AG20443 (cell line): ENCODE measurements at places on chromosomes 4 and X.

GRCh38 chr4:26410385-26411293 is 79.6 kb downstream of the CCKAR start:
- peak; percentile 35 for DNase-seq

DNA sequence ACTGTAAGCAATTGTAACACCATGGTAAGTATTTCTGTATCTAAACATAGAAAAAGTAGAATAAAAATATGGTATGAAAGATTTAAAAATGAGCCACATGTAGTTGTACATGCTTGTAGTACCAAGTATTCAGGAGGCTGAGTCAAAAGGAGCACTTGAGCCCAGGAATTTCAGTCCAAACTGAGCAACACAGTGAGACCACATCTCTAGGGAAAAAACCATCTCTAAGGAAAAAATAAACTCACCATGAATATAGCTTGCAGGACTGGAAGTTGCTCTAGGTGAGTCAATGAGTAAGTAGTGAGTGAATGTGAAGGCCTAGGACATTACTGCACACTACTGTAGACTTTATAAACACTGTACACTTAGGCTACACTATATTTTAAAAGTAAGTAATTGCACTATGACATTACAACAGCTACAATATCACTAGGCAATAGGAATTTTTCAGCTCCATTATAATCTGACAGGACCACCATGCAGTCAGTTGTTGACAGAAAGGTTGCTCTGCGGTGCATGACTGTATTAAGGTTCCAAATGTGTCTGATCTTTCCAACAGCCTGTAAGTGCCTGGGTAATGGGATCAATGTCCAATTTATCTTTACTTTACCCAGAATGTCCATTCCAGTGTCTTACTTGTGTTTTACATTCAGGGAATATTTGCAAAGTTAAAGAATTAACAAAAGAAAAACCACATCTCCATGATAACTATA is 28.9 kb upstream of the LRBA start:
- DNase-seq: no peak

- DNase-seq: peak; percentile 53
Measured at GRCh38 chrX:132612821-132613564, 124.2 kb upstream of the MBNL3 start.

DNA sequence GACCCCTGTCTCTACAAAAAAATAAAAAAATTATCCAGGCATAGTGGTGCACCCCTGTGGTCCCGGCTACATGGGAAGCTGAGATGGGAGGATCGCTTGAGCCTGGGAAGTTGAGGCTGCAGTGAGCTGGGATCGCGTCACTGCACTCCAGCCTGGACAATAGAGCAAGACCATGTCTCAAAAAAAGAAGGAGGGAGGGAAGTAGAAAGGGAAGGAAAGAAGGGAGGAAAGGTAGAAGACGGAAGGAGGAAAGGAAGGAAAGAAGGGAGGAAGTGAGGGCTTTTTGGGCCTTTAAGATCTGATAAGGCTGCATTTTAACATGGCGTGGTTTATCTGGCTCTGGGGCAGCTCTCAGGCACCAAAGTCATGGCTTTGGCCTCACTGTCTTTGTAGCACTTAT is 10.4 kb downstream of the PDK3 start:
- no peak for DNase-seq

GRCh38 chr4:179285696-179286095 is 1843.5 kb upstream of the AGA start:
- no peak for DNase-seq

GRCh38 chrX:37921758-37922157 is 74.4 kb upstream of the DYNLT3 start:
- peak; percentile 12 for DNase-seq

GRCh38 chr4:56649445-56650261 is 31.4 kb downstream of the HOPX start:
- DNase-seq: no peak

GRCh38 chr4:127506283-127506682 is 126.5 kb upstream of the INTU start:
- DNase-seq: no peak

GRCh38 chr4:138804711-138805110 is 210.9 kb upstream of the NOCT start:
- peak; percentile 18 for DNase-seq

DNA sequence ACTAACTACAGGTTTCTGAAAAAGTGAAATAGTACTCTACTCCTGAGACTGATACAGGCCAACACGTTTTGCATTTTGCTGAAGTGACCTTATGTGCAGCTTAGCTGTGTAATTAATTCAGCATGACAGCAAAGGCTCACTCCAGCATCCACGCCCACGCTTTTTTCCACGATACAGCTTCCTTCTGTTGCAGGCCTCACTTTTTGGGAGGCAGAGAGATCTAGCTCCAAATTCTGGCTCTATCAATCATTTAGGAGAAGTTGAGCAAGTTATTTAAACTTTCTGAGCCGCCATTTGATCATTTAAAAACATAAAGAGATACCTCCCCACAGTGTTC is 160.3 kb downstream of the AFAP1 start:
- DNase-seq: peak; percentile 56

DNA sequence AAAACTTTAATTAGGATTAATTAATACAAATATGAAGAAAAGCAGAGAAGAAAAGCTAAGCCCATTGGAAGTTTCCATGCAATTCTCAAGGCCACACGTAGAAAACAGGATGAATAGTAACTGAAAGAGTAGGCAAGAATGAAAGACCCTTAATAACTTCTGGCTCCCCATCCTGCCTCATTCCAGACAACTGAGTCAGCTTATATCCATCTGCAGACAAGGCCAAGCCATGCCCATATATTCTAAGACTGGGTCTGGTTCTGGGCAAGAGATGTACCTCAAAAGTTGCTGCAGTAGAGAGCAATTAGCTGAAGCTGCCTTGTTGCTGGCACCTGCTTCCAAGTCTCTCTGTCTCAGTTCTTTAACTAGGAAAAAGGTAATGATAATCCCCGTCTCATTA is 244.1 kb downstream of the GPC3 start:
- no peak for DNase-seq

DNA sequence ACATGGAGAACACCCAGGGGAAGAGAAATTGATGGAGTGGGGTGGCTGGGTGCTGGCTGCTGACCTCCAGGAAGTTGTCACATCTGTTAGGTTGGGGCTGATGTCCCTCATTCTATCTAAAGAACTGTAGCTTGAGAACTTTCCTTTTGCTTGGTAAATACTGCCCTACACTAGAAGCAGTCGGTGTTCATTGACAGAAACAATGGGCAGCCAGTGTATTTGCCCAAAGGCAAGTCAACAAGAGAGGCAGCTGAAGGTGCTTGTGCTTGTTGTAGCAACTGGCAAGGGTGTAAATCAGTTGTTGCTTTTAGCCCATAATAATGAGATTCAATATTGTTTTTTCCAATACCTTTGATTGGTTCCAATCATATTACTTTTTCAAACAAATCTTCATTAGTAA is 956 bp downstream of the TMEM154 start:
- no peak for DNase-seq

DNA sequence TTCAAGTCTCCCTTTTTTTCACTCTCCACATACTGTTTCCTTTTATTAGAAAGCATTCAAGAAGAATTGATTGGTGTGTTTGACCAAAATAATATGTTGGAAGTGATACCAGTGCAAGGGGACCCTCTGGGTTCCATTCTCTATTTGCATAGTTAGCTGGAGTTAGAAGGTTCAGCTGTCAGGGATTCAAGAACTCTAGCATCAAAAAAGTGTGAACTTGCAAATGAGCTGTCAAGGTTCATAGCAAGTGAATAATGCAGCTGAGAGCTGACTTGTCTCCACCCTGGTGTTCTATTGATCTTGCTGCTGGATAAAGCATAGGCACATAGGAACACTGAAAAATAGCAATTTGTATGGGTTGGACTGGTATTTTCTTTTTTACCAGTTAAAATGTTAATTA is 73.2 kb downstream of the SORBS2 start:
- DNase-seq: no peak

- peak; percentile 9 for DNase-seq
Measured at GRCh38 chrX:47047989-47048388, 30.3 kb upstream of the RGN start.

DNA sequence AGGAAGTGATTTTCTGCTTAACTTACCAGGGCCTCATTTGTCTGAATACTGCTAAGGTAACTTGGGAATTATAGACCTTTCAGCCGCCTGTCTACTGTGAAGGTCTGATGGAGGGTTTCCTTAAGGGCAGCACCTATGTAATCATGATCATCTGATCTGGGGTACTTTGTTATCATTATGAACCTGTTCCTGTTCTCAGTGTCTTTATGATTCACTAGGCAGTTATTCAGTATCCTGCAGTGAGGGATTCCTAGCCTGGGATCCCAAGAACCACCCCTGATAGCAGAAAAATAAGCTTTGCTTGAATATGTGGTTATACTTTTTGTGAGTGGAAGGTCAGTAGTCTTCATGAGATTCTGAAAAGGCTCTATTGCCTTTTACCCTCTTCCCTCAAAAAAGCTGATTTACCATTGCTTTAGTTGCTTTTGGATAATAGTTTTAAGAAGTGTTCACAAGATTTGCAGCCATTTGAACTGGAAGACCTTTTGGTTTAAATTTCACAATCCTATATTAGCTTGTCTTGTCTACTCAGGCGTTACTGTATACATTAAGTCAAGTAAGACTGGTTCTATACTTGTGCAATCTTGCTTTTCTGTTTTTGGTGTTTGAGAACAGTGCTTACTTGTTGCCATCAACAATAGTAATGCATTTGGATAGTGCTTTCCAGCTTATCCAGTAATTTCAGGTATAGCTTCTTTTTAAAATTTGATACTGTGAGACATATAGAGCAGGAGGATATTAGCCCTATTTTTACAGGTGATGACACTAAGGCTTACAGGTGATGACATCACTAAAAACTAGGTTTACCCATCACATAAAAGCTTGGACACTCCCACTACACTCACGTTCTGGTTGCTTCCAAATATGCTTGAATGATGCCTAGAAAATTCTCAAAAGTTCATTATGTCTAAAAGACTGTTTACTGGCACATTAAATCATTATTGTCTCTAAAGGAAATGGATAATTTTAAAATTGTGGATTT is 60.0 kb downstream of the FHIP1A start:
- no peak for DNase-seq

DNA sequence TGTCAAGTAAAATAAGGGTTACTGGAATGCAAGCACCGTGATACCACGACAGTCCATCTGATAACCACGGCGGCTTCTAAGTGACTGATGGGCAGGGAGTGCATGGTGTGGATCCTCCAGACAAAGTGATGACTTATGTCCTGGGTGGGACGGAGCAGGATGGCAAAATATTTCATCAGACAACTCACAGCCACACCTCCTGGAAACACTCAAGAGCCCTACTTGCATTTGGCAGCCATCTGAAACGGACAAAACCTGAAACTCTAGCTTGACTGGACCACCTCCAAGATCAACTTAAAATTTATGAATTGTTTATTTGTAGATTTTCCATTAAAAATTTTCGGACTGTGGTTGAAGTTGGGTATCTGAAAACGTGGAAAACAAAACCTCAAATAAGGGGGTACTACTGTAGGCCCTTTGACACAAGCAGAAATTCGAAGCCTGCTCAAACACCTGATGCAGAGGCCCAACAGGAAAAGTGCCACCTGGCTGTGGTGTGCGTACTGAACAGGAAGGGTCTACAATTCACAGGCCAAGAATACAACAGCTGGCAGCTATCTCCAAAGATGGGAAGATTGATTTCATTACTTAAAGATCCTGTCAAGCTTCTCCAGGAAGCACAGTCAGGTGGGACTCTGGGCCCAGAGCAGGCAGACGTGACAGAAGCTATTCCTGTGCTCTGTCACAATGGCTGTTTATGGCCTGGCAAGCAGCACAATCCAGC is 26.0 kb downstream of the LRIT3 start:
- peak; percentile 11 for DNase-seq

GRCh38 chrX:39152106-39152649 is 350.9 kb downstream of the MID1IP1 start:
- peak; percentile 27 for DNase-seq
